Left colon (tissue), 2 donors: ENCODE measurements at places on chromosomes 3 and 15.
A peak's percentile ranks its signal among the peaks of the same experiment; 100 is the strongest.

GRCh38 chr15:22845289-22845900 is 6.9 kb downstream of the NIPA2 start:
- no peak for DNase-seq

GRCh38 chr15:76239786-76240185 is 71.5 kb downstream of the ETFA start:
- DNase-seq = no peak

- DNase-seq = no peak
Measured at GRCh38 chr15:74631087-74631385, 15.4 kb downstream of the CLK3 start.

DNA sequence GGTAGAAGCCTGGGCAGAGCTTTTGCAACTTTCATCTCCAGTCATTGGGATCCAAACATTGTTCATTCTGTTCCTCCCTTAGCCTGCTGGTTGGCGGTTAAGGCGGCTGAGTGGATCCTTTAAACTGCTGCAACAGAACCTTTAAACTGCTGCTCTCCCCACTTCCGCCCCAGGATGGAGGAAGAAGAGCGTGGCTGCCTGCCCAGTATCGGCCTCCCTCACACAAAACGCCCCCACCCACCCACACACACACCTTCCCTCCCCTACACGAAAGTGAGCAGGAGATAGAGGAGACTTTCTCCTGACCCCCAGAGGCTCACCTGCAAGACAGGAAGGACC is 460 bp upstream of the ZMAT3 start:
- DNase-seq = peak; percentile 54

- DNase-seq = no peak
Measured at GRCh38 chr15:75840659-75841058, 2.6 kb upstream of the UBE2Q2 start.

DNA sequence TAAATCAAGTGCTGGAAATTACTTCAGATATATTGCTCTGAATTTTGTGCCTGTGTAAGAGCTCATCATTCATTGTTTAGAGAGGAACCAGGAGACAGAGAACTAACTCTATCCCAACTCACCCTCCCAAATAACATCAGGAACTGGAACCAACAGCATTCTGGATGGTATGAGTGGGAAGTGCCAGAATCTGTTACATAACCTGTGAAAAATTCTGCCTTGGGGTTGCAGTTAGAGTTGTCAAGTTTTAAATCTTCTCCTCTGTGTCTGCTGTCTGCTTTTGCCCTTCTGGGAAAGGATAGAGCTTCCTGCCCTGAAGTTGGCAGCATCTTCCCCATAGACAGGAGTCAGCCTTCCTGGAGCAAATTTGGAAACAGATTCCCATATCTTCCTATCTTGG is 41.2 kb downstream of the TIMP4 start:
- no peak for DNase-seq

DNA sequence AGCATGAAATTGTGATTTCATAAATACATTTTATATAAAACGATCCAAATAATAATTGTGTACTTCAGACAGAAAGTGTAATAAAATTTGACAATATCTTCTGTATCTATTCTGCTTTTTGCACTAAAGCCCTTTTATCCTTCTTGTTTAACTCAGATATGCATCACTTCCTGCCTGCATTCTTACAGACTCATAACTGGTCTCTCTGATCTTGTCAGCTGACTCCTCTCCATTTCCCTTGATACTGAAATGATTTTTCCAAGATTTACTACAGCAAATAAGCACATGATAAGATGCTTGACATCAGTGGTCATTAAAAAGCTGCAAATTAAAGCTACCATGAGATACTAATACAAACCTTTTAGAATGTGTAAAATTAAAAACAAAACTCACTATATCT is 25.3 kb upstream of the SI start:
- no peak for DNase-seq

- no peak for DNase-seq
Measured at GRCh38 chr3:43102773-43103480, 3.0 kb downstream of the POMGNT2 start.

DNA sequence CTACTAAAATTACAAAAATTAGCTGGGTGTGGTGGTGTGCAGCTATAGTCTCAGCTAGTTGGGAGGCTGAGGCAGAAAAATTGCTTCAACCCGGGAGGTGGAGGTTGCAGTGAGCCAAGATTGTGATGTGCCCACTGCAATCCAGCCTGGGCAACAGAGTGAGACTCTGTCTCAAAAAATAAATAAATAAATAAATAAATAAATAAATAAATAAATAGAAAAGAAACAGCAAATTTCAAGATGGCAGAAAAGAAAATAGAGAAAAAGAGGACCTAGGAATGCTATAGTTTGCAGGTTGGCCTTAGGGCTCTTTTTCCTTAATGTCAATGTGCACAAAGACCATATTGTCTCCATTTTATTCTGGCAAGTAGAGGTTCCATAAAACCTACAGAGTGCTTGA is 28.2 kb downstream of the IQCF6 start:
- DNase-seq = no peak
